ENCODE measurements at places on chromosomes 2 and 18.

GRCh38 chr2:39141334-39142271 is 20.8 kb upstream of the SOS1 start:
- no peak for DNase-seq

GRCh38 chr2:172438741-172439508 is 11.5 kb downstream of the ITGA6 start:
- no peak for DNase-seq

GRCh38 chr2:38146907-38147307 is 71.0 kb upstream of the CYP1B1 start:
- no peak for DNase-seq

GRCh38 chr2:148508878-148509287 is 135.7 kb upstream of the EPC2 start:
- DNase-seq: no peak

GRCh38 chr18:43420950-43421349 is 143.7 kb upstream of the SYT4 start:
- DNase-seq: no peak

DNA sequence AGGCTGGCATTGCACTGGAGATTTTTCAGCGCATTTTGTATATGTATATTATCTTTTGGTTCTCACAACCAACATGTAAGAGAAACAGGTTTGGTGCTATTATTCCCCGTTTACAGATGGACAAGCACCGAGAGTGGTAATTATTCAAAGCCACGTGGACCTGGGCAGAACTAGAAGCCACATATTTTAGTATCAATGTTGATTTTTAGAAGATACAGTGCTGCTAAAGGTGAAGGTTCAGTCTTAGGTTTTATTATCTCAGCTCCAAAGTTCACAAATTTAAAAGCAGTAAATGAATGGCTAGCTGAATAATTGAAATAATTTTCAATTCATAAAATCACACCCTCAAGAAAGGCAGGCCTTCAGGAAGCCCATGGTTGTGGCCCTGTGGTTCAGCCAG is 400.6 kb upstream of the ID2 start:
- DNase-seq: no peak
